ENCODE measurements at places on chromosomes 1 and 21.

DNA sequence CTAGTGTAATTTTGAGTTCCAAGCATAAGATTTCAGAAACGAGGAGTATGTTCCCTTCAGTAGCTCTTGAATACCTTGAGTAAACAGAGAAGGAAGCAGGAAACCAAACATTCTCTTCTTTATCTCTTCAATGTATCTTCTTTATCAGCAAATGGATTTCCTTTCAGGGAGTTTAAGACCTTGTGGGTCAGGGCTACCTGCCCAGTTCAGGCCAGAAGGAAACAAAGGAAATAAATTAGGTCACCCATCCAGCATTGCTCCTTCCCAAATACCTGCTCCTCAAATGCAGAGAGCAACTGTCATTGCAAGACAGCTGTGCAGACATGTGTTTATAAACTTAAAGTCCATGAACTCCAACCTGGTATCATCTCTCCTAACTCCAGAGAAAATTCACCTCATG, 130.1 kb upstream of the SOD1 start:
- DNase-seq = no peak

DNA sequence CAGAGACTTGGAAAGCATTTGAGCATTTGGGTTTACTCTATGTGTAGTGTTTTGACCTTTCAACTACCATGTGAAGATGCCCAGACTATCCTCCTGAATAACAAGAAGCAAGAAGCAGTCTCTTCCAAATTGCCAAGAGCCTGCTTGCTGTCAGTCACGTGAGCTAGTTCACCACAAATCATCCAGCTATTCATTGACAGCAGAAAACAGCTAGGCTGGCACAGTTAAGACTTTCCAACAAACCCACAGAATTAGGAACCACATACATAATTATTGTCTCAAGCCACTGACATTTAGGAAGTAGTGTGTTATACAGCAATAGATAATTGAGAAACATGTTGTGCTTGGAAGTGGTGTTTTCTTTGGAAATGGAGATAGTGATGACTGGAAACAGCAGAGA, 1652.0 kb downstream of the NCAM2 start:
- no peak for DNase-seq

- DNase-seq = peak; percentile 96
Measured at GRCh38 chr21:37366482-37367316, at the start of gene DYRK1A. Gene DYRK1A, plus strand, starts transcription at chr21:37366773. Its CDS starts 53,602 bp downstream, at chr21:37420375.

- DNase-seq = peak; percentile 56
Measured at GRCh38 chr21:43865540-43866259, 677 bp downstream of the AGPAT3 start.

DNA sequence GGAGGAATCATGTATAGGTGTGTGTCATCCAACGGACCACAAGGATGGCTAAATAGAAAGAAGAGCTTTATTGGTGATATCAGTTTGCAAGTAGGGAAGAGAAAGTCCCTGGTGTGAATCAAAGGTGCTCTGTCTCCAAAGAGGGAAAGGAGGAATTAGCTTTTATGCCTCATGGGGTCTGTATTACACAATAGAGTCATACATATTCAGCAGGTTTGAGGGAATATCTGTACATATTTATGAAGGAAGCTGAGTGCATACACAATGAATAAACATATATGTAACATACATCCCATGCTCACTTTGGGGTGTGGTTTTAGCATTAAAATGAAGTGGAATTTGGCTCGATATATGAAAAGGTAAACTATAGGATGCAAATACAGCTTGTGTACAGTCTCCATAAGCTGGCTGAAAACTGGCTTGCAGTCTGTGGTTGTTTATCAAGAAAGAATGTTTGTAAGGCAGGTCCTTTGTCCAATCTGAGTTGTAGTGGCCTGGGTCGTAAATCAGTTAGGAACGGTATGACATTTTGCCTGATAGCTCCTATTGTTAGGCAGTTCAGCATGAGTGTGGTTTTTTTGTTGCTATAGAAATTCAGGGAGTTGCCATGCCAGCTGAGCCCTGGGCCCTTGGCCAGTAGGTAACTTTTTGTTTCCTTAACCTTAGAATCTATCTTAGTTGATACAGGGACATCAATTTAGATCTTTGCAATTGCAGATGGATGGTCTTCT, 198.0 kb upstream of the ZP4 start:
- DNase-seq = no peak

GRCh38 chr1:112704391-112704933, 2.5 kb downstream of the RHOC start:
- peak; percentile 35 for DNase-seq

DNA sequence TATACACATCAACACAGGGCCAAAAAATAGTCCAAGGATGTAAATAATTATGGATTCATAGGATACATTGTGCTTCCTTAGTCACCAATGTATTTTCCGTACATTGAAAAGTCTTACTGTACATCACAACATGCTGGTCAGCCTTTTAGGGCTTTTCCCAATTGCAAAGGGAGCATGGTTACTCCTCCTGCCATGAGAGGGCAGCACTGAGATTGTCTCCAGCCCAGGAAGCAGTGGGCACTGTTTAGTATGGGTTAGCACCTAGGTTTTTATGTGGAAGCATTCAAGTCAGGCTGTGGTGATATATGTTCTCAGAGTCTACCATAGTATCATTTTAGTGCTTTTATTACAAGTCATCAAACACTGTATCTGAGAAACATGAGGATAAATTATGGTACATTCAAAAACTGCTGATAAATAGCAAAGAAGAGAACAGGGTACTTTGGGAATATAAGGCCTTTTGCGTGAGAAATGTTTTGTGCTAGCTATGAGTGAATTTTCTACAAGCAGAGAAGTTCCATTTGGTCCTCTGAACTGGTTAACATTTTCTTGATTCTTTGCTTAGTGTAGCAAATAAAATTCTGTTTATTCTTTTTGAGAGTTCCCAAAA, 34.0 kb downstream of the ST6GALNAC5 start:
- DNase-seq = peak; percentile 10

GRCh38 chr1:30305519-30305918, 417.9 kb downstream of the MATN1 start:
- DNase-seq = no peak

GRCh38 chr21:44763451-44764318, 37.9 kb downstream of the UBE2G2 start:
- DNase-seq = no peak

- no peak for DNase-seq
Measured at GRCh38 chr1:9332513-9333143, 39.9 kb downstream of the SPSB1 start.

DNA sequence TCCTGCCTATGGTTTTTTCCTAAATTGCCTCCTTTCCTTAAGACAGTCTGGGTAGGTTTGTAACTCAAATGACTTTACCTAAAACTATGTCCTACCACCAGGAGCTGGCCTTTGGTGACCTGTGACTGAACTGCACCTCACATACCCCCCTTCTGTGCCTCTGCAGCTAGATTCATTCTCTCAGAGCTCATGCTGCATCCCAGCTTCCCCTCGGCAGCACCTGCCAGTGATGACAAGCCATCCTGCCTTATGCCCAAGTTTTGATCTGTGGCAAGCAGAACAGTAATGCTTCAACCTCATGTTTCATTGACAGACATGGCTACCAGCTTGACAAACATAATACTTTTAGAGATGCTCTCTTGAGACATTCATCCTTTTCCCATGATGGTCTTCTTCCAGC, 141.9 kb downstream of the TSEN15 start:
- DNase-seq = no peak

- no peak for DNase-seq
Measured at GRCh38 chr1:174982971-174983689, 16.6 kb upstream of the CACYBP start.

GRCh38 chr1:95041491-95042165, 31.1 kb downstream of the ALG14 start:
- DNase-seq = no peak

DNA sequence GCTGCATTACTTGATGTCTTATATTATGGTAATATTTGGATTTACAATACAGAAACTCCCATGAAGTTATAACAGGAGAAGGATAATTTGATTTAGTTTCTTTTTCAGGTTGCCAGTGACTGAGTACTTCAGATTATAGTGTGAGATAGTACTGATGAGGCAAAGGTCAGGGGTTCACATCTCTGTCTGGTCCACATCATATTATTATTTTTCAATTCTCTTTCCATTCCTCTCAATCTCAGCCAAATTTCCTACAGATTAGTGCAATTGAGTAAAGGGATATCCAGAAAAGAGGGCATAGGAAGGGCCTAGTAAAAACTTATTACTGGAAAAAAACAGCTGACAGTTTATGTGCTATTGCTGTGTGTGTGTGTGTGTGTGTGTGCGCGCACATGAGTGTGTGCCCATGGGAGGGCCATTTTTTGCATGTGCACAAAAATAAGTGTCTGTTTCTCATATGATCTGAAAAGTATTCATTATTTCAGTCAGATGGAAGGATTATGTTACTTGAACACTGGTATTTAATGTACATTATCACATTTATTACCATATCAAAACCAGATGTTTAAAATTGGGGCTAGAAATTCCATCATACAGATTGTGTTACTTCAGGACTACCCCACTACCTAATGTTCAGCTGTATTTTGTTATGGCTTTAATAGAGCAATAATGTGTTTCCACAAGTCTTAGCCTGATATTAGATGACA, 78.3 kb upstream of the KCNK2 start:
- no peak for DNase-seq

GRCh38 chr1:200917291-200917817, 22.7 kb downstream of the INAVA start:
- DNase-seq = no peak

DNA sequence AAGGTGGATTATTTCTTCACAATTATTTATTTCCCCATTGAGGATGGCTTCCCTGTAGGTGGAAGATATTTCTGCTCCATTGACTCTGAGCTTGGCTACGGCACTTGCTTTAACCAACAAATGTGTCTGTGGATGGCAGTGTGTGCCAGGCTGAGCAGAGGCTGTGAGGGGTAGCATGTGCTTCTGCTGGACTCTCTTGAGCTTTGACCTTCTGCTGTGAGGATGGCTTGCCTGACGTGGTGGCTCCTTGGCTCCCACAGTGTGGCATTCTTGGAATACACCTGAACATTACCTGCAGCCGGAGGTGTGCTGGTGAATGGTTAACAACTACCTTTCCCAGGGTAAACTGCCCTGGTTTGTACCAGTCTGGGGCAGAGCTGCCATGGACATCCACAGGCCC, 46.8 kb downstream of the WDR3 start:
- DNase-seq = no peak

DNA sequence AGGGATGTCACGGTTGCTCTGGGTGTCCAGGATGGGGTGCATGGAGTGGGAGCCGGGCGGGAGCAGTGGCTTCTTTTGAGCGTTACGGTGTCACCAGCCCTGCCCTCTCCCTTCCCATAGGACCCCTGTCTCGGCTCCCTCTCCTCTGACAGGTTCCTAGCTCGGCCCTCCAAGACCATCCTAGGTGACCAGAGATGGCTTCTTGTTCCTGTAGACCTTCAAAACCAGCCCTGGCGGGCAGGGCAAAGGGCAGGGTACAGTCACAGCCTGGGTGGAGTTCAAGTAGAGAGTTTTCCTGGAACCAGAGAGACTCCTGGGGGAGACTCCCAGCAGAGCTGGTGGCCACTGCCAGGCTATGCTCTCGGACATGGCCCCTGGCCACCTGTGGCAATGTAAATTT, 345.6 kb upstream of the AJAP1 start:
- no peak for DNase-seq

DNA sequence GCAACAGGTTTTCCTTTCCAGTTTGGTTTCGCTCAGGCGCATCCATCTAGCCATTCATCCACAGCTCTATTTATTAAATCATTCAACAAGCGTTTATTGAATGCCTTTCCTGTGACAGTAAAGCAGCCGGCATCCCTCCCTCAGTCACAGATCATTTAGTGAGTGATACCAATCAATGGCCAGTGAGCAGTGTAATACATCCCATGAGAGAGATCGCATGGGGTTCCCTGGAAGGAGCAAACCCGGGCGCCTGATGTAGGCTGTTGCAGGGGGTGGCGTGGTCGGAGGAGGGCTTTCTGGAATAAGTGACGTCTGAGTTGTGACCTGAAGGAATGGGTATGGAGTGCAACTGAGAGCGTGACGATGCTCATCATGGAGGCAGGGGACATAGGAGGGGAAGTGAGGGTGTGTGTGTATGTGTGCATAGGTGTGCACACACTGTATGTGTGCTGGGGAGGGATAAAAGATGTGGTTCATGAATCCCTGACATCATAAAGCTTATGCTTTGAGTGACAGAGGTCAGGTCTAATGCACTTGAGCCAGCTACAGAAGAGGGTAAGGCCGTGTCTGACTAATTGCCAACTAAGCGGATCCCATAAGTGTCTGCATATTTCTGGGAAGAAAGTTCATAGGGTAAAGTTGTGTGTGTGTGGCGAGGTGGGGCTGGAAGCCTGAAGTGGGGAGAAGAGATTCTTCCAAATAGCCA, 6.6 kb downstream of the FCMR start:
- no peak for DNase-seq

GRCh38 chr1:184362876-184363275, 24.0 kb upstream of the C1orf21 start:
- no peak for DNase-seq

- peak; percentile 21 for DNase-seq
Measured at GRCh38 chr1:89908672-89909436, 86.1 kb upstream of the ZNF326 start.

GRCh38 chr1:6197746-6198427, 1.5 kb downstream of the RPL22 start:
- no peak for DNase-seq

DNA sequence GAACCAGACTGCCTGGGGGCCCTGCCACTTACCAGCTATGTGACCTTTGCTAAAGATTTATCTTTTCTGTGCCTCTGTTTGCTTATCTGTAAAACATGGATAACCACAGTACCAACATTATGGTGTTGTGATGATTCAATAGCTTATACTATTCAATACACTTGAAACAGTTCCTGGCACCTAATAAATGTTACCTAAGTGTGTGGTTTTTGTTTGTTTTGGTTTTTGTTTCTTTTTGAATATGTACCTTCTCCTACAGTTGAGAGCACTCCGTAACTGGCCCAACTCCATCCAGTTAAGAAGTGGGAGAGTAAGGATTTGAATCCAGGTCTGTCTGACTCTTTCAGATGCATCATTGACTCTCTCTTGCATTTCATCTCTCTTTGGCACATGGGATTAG, 125.8 kb upstream of the C8B start:
- DNase-seq = no peak

DNA sequence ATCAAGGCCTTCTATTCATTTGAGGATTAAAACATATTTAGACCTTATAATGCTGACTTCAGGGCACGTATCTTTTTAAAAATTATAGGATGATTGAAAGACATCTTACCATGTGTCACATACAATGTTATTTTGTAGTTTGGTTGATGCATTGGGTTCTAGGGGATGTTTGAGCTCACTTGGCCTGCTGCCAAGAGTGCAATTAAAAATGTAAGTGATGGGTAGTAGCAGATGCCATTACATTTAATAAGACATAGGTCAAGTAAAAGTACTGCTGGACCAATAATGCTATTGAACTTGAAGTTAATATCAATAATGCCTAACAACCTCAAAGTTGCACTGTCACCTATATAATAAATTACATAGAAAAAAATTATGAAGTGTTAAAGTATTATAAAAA, 616.5 kb upstream of the RGS18 start:
- DNase-seq = no peak

- no peak for DNase-seq
Measured at GRCh38 chr1:6357243-6357936, 36.2 kb downstream of the ACOT7 start.

All from T-helper 2 cell treated with Interferon-gamma antibody and Interleukin-4, amounts not matched to agents 5 μg/mL and 100 μg/mL, for 36 hours (primary cell).